ENCODE measurements at places on chromosomes 1 and 21. TPM values are rescaled to one million over a fixed set of nuclear protein-coding genes. Genes with fewer than 3 reads are reported as not detected.

DNA sequence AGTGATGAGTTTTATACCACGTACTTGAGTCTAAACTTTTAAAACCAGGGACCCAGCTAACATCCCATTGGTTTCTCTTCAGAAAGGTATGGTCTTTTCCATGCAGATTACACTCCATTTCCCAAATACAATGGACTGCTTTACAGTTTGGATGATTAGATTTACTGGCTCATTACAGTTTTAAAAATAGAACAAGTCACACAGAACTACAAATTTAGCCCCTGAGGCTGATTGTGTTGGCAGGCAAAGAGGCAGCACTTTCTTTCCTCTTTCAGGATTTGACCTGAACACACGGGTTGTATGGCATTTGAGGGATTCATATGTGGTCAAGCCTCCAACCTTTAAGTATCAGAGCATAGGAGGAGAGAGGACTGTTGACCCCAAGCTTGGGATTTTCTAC lies 21.8 kb upstream of the VTCN1 start:
- no peak for DNase-seq

DNA sequence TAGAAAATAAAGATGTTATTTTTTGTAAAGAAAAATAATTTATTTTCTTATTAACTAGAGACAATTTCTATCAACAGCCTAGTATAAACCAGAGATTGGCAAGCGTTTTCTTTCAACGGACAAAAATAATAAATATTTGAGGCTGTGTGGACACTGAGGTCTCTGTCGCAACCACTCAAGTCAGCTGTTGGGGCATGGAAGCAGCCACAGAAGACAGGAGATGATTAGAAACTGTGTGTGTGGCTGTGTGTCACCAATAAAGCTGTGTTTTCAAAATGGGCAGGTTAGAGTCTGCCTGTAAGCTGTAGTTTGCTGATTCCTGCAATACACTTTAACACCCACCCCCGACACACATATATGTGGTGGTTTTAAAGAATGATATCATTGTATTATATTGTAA lies 200.6 kb upstream of the HMCN1 start:
- DNase-seq, result no peak

MRPL9 gene
- total RNA-seq, result 73.1 TPM

SPATA17 gene
- 2.9 TPM for total RNA-seq
